ENCODE measurements at places on chromosomes 6 and 20.

DNA sequence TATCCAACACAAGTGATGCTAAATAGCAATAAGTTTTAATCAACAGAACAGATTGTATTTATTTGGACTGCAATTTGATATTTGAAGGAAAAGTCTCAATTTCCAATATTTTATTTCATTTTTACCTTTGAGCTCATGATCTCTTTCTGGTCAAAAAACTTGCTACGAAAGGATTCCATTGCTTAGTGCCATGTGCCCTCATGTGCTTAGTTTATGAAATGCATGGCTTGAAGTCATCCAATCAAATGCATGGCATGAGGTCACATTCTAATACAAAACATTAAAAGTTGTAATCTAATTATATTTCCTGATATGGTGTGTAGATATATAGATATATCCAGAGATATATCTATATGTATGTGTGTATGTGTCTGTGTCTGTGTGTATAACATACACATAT lies 321.2 kb upstream of the ADGRB3 start:
- DNase-seq = no peak

GRCh38 chr6:40379811-40380210 lies 207.4 kb downstream of the LRFN2 start:
- DNase-seq = no peak

DNA sequence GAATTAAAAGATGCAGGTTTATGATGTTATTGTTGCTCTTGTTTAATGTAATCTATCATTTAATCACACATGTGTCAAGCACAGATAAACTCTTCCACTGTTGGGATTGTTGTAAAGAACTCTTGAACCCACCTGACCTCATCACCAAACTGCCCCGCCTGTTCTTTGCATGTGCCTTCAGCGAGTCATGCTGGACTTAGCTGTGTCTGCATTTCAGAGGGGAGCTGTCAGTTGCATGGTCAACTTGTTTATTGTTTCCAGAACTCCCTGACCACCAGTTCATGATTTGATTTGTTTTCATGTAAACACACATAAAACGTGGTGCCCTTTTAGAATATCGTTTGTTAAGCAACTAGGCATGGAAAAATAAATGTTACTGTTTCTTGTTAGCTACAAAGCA lies 93.6 kb downstream of the KHDC1L start:
- DNase-seq = no peak

GRCh38 chr6:115882174-115882573 lies 178.5 kb downstream of the FRK start:
- no peak for DNase-seq

DNA sequence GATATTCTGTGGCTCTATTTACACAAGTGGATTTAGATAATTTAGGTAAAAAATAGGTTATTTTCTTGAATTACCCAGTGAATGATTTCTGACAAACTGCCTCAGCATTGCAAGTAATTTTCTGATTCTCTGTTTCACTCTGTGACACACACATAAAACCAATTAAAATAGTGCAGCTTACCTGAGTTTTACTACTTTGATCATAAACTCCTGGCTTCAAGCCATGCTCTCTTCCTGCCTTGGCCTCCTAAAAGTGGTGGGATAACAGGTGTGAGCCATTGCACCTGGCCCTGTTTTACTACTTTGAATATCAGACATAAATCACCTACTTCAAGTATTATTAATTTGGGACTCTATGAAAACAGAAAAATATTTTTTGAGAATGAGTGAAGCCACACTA lies 462.9 kb downstream of the ADGRB3 start:
- DNase-seq = no peak

DNA sequence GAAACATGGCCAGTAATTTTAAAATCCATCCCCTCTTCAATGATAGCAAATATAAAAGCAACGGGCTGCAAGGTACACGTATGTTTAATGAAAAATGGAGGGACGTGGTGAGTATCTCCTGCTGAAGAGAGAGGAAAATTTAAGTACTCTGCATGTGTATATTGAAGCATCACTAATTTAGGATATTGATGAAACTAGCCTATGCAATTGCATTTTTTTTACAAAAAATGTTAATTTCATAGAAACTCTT lies 362 bp upstream of the TMX4 start:
- no peak for DNase-seq

GRCh38 chr20:3616250-3616649 lies 46.9 kb downstream of the GFRA4 start:
- no peak for DNase-seq

DNA sequence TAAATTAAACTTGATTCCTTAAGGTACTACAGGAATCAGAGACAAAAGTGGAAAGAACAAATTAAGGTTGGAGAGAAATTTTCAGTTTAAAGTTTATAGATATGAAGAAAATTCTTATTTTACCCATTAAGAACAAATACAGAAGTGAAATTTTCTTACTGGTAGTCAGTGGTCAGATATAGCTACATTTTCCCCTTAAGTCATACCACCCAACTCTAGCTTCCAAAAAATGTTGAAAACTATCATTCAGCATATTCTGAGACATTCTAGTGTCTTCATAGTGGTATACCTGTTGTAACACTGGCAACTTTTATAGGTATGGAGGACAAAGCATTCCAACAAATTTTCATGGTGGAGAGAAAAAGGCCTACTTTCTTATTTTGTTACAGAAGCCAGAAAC lies 15.6 kb upstream of the SUMO4 start:
- no peak for DNase-seq

DNA sequence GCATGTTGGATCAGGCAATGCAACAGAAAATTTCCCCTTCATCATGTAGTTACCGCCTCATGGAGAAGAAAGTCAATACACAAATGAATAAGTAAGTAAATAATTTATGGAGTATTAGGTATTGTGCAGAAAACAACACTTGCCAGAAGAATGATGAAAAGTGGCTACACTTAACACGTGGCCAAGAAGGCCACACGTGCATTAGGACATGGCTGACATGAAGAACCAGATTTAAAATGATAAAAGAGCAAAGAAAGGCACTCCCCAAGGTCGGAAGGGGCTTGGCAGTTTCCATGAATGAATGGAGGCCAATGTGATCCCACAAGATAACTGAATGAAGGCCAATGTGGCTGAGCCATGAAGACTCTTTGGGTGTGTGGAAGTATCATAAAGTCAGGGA lies 447.2 kb downstream of the DOK5 start:
- DNase-seq = no peak

DNA sequence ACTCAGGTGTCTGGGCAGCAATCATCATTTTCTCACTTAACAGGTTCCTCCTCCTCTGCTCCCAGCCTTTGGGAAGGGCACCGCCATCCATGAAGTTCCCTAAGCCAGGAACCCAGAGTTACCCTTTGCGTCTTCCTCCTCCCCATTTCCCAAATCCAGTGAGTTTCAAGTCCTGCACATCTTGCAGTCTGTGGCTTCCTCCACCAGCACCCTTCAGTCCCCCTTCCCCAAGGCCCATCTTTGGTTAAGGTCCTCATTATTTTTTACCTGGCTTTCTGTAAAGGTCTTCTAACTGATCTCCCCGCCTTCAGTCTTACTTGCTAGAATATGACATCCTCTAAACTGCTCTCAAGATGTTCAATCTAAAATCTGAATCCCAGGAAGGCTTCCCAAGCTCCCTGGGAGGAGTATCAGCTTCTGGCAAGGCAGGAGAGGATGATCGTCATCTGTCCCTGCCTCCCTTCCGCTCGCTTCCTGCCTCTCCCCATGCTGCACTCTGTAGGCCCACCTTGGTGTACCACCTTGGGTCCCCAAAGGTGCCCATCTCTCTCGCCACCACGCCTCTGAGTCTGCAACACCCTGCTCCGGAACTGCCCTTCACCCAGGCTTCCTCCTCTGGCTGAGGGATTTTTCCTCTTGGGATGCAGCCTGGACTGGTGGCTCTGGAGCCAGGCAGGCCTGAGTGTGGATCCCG lies 11.4 kb upstream of the DUSP22 start:
- DNase-seq = no peak

DNA sequence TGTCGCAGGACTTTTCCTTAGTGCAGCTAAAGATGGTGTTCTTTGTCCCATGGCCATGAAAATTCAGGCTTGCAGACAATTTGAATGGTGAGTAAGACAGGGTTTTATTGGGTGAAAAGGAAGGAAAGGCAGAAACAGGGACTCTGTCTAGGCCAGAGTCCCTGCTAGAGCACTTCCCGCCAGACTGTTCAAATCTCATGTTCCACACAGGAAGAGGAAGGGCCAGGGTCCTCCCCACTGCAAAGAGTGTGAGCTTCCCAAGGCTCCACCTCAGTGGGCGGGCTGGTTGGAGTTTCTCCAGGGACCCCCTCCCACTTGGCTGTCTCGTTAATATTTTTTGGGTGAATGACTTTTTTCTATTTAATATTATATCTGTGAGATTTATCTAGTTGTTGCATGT lies 29.0 kb downstream of the COL19A1 start:
- DNase-seq = no peak

- DNase-seq = no peak
Measured at GRCh38 chr20:23340524-23340923, 10.1 kb upstream of the NXT1 start.

DNA sequence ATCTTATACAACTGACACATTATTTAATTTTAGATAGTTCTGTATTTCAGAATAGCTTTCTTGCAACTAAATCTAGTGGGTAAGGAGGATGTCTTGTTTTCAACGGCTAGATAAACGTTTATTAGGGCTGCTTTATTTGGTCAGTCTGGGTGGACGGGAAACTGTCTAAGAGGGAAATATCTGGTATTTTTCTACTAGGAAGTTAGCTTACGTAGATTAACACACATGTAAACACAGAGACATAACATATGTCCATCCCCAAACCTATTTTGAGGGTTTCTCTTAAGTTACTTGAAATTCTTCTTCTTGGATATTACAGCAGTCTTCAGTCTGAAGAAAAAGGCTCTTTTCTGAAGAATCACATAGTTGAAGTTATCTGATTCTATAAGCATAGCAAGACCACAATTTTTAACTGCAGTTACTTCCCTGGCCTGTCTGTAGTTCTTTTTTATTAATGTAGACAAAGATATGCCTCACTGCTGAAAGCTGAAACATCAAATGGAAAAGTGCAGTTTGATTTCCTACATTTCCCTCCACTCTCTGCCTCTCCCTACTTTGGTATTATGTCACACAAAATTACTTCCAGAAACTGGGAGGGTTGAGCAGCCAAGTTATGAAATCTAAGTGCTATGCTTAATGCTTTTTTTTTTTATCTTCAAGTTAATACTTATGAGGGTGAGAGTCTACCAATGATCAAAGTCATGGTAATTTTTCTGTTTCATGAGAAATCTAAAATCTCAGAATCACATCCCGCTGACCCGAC lies 37.4 kb downstream of the PLAGL1 start:
- DNase-seq = no peak

DNA sequence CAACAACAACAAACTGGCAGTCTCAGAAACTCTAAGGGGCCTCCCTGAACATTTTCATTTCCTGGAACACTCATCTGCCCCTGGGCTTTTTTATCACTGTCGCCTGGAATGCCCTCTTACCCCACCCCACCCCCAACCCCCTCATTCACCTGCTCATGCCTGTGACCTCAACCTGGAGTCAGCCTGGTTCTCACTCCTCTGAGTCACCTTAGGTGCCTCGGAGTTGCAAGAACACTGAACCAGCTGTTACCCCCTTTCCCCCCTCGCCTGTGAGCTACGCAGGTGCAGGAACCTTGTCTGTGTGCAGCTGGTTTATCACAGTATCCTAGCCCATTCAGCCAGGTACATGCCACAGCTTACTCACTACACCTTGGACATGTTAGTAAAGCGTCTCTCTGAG lies 12.8 kb upstream of the SNAI1 start:
- DNase-seq = no peak

- DNase-seq = no peak
Measured at GRCh38 chr6:100415768-100416167, 49.0 kb downstream of the SIM1 start.

DNA sequence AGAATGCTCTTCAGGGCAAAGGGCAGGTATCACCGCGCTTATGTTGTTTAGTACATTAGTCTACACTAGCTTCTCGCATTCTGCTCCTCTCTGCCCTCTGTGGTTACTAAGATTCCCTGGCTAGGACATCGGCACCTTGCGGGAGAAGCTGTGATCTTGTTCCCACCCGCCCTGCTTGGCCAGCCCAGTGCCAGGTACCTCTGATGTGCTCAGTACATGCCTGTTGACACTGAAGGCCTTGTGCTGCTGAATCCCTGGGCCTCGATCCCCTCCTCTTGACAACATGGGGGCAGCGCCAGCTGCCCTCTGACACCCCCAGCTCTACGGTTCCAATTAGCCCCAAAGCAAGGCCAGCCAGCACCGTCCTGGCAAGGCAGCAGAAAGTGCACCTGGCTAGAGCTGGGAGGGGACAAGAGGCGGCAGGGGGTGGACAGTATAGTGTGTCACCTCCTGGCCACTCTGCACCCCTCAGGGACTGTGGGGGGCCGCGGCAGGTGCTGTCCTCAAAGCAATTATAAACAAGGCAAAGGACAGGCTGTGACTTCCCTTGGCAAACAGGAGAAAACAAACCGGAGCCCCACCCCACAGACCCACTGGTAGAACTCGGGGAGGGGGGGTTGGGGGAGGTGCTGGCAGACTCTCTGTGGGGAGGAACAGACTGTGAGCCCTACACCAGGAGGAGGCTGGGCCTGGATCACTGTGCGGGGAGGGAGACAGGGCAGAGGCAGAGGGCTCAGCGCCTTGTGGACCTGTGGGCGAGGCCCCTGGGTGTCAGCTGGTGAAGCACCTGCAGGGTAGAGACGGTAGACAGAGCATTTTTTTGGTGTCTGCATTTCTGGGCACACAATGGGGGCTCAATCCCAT lies 7.1 kb downstream of the TFEB start:
- DNase-seq = no peak

DNA sequence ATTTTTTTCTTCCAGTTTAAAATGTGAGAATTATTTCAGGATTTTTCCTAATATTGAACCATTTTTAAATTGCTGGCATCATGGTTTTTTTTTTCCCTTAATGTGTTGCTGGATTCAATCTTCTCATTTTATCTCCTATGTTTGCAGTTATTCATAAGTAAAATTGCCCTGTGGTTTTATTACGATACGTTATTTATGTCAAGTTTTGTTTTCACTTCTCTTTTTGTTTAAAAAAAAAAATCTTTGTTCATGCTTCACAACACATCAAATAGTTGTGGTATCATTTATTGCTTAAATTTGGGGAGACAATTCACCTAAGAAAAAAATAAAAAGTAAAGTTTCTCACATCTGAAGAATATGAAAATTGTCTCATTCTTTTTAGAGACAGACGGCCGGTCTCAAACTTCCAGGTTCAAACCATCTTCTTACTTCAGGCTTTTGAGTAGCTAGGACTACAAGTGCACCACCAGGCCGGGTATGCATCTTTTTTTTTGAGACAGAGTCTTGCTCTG lies 239.3 kb upstream of the ID4 start:
- no peak for DNase-seq

Data from activated CD8-positive, alpha-beta memory T cell treated with anti-CD3 and anti-CD28 coated beads, Interleukin-2, amount 50 U/mL, for 48 hours (primary cell).